ENCODE measurements at places on chromosomes 12 and 14.

DNA sequence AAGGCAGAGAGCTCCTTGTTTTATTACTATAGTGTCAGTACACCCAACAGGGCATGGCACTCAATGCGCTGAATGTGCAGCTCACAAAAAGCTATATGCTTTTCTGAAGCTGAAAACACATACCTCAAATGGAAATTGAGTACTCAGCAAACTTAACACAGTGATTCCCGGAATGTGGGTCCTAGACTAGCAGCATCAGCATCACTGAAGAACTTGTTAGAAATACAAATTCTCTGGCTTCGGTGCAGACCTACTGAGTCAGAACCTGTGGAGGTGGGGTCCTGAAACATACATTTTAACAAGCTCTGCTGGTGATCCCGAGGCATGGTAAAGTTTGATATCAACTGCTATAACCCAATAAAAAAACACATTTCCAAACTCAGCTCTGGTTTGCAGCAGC, 14.9 kb downstream of the RERG start:
- no peak overlapping the region for H3K4me3 ChIP-seq
- H3K36me3 ChIP-seq, result no peaks in the 10 kb centered on the region
- H3K4me1 ChIP-seq, result no peaks in the 10 kb centered on the region
- no peak for DNase-seq
- H3K27me3 ChIP-seq, result no peaks in the 10 kb centered on the region

DNA sequence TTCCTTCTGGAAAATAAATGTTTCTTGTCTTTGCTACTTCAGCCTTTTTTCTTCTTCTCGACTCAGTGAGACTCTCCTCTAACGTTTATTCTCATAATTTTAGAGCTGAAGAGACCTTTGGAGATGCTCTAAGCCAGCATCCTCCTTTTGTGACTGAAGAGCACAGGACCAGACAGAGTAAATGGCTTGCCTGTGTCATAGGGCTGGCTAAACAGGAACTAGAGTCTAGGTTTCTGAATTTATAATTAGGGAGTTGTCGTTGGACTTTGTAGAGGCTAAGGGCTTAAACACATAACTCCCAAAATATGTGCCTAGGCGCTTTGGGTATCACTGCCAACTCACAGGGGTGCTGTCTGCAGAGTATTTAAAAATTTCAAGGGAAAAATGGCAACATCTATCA, 98.5 kb downstream of the FGD4 start:
- no peak overlapping the region for H3K27ac ChIP-seq
- no peaks in the 10 kb centered on the region for H3K36me3 ChIP-seq
- H3K4me3 ChIP-seq, result no peak overlapping the region
- no peaks in the 10 kb centered on the region for H3K27me3 ChIP-seq
- no peak for DNase-seq

DNA sequence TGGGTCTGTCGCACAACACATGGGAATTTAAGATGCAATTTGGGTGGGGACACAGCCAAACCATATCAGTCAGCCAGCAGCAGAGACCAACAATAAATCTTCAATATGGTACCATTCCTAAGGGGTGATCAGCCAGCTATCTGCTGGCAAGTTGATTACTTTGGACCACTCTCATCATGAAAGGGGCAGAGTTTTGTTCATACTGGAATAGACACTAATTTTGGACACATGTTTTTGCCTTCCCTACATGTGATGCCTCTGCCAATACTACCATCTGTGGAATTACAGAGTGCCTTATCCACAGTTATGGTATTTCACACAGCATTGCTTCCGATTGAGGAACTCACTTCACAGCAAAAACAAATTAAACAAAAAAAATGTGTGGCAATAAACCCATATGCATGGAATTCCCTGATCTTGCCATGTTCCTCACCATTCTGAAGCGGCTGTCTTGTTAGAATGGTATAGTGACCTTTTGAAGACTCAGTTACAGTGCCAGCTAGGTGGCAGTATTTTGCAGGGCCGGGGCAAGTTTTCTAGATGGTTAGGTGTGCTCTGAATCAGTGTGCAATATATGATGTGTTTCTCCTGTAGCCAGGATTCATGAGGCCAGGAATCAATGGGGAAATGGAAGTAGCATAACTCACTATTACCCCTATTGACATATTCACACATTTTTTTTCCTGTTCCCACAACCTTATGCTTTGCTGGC, 179.0 kb upstream of the IGF1 start:
- H3K27ac ChIP-seq, result no peak overlapping the region
- no peak for DNase-seq
- no peaks in the 10 kb centered on the region for H3K27me3 ChIP-seq
- no peaks in the 10 kb centered on the region for H3K36me3 ChIP-seq
- H3K4me3 ChIP-seq, result no peak overlapping the region

DNA sequence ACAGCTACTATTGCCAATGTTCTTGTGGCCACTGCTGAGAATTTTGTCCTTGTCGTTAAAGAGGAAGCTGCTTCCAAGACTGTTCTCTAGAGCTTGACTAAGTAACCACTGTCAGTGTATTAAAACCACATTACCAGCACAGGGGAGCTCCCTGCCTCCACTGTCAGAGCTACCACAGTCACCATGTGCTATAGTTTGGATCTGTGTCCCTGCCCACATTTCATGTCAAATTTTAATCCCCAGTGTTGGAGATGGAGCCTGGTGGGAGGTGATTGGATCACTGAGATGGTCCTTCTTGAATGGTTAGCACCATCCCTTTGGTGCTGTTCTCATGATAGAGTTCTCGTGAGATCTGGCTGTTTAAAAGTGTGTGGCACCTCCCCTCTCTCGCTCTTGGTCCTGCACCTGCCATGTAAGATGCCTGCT, 23.2 kb upstream of the RAP1B start:
- no peaks in the 10 kb centered on the region for H3K36me3 ChIP-seq
- H3K4me3 ChIP-seq, result no peak overlapping the region
- H3K27ac ChIP-seq, result no peak overlapping the region
- DNase-seq, result no peak
- H3K4me1 ChIP-seq, result no peaks in the 10 kb centered on the region

GRCh38 chr14:22319526-22320361, 269.3 kb downstream of the DAD1 start:
- no peaks in the 10 kb centered on the region for H3K36me3 ChIP-seq
- no peak overlapping the region for H3K27ac ChIP-seq
- no peaks in the 10 kb centered on the region for H3K27me3 ChIP-seq
- DNase-seq, result peak; percentile 65
- no peaks in the 10 kb centered on the region for H3K4me1 ChIP-seq

GRCh38 chr12:117903110-117903840, 65.5 kb downstream of the KSR2 start:
- H3K4me1 ChIP-seq, result no peaks in the 10 kb centered on the region
- no peak for DNase-seq
- no peaks in the 10 kb centered on the region for H3K27me3 ChIP-seq
- H3K36me3 ChIP-seq, result no peaks in the 10 kb centered on the region
- H3K27ac ChIP-seq, result no peak overlapping the region

DNA sequence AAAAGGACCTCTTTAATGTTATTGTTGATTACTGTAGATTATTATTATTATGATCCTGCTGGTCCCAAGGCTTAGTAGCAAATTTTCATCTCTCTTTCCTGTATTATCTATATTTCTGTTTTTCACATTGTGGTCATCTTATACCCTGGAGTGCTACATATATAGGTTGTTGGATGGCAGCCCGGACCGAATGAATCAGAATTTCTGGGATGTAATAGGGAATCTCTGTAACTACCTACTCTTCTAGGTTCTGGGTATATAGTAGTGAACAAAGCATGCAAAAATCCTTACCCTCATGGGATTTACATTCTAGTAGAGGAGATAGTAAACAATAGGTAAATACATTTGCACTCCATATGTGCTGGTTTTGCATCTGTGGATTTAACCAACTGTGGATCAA, 31.4 kb downstream of the NUBPL start:
- H3K4me1 ChIP-seq, result peaks cover 1% of the 10 kb centered on the region
- no peaks in the 10 kb centered on the region for H3K27me3 ChIP-seq
- no peak overlapping the region for H3K4me3 ChIP-seq
- H3K27ac ChIP-seq, result no peak overlapping the region
- no peaks in the 10 kb centered on the region for H3K36me3 ChIP-seq
- no peak for DNase-seq

All from mesenchymal stem cell (in vitro differentiated cells and primary cell).